Activated CD4-positive, alpha-beta T cell treated with anti-CD3 and anti-CD28 coated beads for 36 hours (primary cell): ENCODE measurements at places on chromosomes 5 and 9. TPM values are rescaled to one million over a fixed set of nuclear protein-coding genes. Genes with fewer than 3 reads are reported as not detected.

GRCh38 chr5:66472010-66472409 lies 124.2 kb upstream of the MAST4 start:
- DNase-seq, result no peak

DNA sequence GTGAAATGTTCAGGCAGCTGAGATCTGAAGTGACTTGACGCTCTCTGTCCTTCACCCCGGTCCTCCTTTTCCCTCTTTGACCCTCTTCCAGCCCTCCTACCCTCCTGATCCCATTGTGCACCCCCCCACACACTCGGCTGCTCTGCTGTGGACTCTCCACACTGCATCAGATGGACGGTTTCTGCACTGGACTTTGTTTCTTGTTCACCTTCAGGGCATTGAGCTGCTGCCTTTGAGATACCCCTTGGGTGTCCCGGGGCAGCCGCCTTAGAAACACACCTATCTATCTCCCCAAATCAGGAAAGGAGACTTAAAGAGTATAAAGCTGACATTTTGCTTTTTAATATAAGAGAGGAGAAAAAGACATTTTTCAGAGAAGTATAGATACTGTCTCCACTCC lies 27.5 kb downstream of the AMBP start:
- DNase-seq, result no peak

DNA sequence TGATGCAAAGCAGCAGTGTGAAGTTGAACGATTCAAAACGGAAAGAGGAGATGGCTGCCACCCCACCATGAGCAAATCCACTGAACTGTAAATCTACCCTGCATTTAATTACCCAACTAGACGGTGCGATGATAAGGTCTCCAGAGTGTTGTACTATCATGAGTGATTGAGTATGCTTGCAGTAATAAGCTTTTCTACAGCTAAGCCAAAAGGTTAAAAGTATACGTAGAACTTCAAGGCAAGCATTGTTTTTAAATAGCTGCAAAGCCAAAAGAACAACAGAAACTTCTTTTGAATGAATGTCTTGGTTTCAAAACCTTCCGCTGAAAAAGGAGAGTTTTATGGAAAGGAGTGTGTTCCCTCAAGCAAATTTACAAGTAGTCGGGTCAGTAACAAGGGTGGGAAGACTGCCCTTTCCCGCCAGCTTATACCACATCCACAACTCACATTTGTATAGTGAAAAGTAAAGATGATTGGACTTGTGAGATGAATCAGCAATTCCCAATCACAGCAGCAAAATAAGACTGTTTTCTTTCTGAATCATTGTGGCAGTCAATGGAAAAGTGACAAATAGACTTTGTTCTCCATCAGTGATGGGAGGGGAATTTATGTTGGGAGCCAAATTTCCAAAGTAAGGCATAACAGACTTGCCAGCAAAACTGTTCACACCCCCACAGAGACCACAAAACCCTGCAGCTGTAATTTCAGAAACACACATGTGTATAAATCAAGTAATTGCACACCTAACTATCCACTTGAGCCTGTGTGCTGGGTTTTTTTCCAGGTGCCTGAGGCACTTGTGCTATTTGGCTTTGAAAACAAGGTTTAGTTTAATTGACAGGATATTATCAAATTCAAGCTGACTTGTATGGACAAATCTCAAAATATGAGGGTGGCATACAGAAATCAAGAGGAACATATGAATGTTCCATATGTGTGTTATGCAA lies 407.7 kb upstream of the GRAMD2B start:
- DNase-seq, result no peak

DNA sequence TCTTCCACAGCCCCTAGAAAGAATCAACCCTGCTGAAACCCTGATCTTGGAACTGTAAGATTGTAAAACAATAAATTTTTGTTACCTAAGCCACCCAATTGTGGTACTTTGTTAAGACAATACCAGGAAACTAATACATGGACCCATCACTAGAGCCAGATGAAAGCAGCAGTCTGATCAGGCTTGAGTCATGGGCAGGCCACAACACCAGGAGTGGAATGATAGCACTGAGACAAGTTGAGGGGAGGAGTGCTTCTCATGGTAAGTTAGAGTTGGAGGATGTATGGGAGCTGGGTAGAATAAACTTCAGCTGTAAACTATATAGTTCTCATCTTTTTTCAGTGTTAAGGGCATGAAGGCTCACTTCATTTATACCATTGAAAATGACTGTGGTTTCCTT lies 164.4 kb upstream of the OR13F1 start:
- no peak for DNase-seq

GRCh38 chr9:17057729-17058128 lies 77.1 kb upstream of the CNTLN start:
- no peak for DNase-seq

DNA sequence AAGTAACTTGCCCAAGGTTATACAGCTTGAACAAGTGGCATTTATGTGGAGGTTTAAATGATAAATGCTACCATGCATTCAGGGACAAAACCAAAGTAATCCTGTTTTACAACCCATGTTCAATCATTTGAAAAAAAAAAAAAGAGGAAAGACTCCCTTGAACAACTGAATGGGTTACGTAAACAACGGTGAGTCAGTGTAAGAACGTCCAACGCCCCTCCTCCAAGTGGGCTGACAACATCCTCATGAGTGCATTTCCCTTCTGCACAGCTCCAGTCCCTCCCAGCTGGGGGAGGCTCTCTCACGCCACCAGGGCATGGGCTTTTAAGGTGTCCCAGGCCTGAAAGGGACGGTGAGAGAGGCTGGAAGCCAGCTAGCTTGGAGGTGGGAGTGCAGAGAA lies 90.0 kb downstream of the PRRT1B start:
- DNase-seq, result peak; percentile 87

GRCh38 chr5:38650946-38651345 lies 94.5 kb upstream of the LIFR start:
- no peak for DNase-seq

DNA sequence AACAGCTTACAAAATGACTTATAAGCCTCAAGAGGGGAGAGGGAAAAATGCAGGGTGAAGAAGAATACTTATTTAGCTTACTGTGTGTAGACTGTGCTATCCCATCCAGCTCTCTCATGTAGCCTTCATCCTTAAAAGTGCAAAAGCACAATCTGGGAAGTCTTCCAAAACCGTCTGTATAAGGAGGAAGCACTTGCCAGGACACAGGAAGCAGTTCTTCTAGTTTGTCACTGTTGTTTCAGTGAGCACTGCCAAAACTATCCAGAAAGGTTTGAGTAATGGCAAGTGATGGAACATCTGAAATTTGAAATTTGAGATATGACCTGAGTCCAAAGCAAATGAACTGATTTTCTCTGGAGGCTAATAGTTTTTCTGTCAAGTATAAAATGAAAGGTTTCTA lies 140.8 kb upstream of the ISL1 start:
- DNase-seq, result no peak

GRCh38 chr5:107669096-107670031 lies 1.4 kb downstream of the EFNA5 start:
- DNase-seq, result peak; percentile 14

CCDC192 gene
- not detected for total RNA-seq

SLC38A9 gene
- total RNA-seq, result 16.2 TPM

FAXDC2 gene
- total RNA-seq, result not detected

ADGRD2 gene
- not detected for total RNA-seq

TMC1 gene
- not detected for total RNA-seq

CDX1 gene
- total RNA-seq, result not detected

CARD9 gene
- total RNA-seq, result 0.98 TPM
